ENCODE measurements at places on chromosomes 11 and 22. TPM values are rescaled to one million over a fixed set of nuclear protein-coding genes. Genes with fewer than 3 reads are reported as not detected.

ZNF214 gene
- total RNA-seq: 0.26 TPM

ZBTB16 gene
- 8.3 TPM for total RNA-seq

IMMP1L gene
- total RNA-seq: 9.1 TPM

CREB3L1 gene
- 0.65 TPM for total RNA-seq

MUC6 gene
- not detected for total RNA-seq

F2 gene
- total RNA-seq: not detected

OR52N4 gene
- not detected for total RNA-seq

OR8G5 gene
- not detected for total RNA-seq

UPK3A gene
- not detected for total RNA-seq

KRTAP5-2 gene
- total RNA-seq: not detected

RFPL3 gene
- total RNA-seq: not detected

SHISA8 gene
- total RNA-seq: not detected

MS4A8 gene
- total RNA-seq: not detected

CABP4 gene
- 2.0 TPM for total RNA-seq

FAM83F gene
- not detected for total RNA-seq

MYBPC3 gene
- total RNA-seq: not detected

GLYATL2 gene
- total RNA-seq: under 0.01 TPM

OR4A16 gene
- not detected for total RNA-seq

MPEG1 gene
- total RNA-seq: not detected

RNF141 gene
- total RNA-seq: 82.6 TPM

SUSD2 gene
- 0.43 TPM for total RNA-seq

MPZL2 gene
- 2.9 TPM for total RNA-seq

MOV10L1 gene
- 26.8 TPM for total RNA-seq

MRPL17 gene
- total RNA-seq: 38.6 TPM

APOA5 gene
- total RNA-seq: not detected

FAM180B gene
- not detected for total RNA-seq

TTC36 gene
- total RNA-seq: 0.34 TPM

SMC1B gene
- total RNA-seq: not detected

CASP4 gene
- total RNA-seq: 320 TPM

NRXN2 gene
- not detected for total RNA-seq

TRIM49B gene
- total RNA-seq: not detected

SLC29A2 gene
- total RNA-seq: 0.76 TPM

PARVG gene
- 0.11 TPM for total RNA-seq

KCNE3 gene
- 0.11 TPM for total RNA-seq

ACR gene
- 0.34 TPM for total RNA-seq

MYOD1 gene
- total RNA-seq: not detected

DBX1 gene
- total RNA-seq: not detected

FHIP1B gene
- total RNA-seq: 8.3 TPM

TAF1D gene
- 112 TPM for total RNA-seq

OR51E2 gene
- not detected for total RNA-seq
